Fibroblast of skin of right biceps (primary cell): ENCODE measurements at places on chromosomes 3 and 15.

GRCh38 chr3:147943265-147943945 is 534.2 kb downstream of the ZIC1 start:
- DNase-seq, result peak; percentile 96

GRCh38 chr3:60759439-60759838 is 491.8 kb downstream of the FHIT start:
- no peak for DNase-seq

- DNase-seq, result no peak
These were observed 51.2 kb downstream of the HACD2 start for GRCh38 chr3:123533554-123534159.

DNA sequence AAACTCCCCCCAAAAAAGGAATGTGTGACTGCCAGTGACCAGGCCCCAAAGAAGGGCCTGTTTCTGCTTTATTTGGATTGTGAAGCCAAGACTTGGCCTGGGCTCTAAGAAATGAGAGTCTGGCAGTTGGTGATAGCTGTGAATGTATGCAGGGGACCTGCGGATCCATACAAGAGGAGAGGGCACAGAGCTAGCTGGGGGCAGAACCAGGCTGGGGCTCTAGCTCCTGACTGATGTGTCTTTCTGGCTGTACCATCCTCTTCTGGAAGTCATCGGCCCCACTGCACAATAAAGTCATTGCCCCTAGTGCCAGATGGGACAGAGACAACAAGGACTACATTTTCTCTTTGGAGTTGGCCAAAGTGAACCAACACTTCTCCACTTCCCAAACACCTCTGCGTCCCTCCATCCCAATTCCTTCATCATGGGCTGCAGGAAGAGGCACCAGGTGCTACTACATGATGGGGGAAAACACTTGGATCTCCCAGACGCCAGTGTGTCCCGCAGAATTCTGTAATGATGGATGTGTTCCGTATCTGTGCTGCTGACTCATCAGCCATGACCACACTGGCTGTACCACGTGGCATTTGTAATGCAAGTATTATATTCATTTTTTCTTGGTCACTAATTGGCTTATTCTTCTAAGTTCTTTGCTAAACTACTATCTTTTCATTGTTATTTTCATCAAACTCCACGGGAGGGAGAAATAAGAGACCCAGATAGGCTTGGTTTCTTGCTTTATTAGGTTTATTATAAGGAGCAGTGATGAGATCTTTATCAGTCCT is 1.7 kb upstream of the PLA2G4F start:
- peak; percentile 72 for DNase-seq

GRCh38 chr3:71057526-71057894 is 526.0 kb downstream of the FOXP1 start:
- DNase-seq, result peak; percentile 53

DNA sequence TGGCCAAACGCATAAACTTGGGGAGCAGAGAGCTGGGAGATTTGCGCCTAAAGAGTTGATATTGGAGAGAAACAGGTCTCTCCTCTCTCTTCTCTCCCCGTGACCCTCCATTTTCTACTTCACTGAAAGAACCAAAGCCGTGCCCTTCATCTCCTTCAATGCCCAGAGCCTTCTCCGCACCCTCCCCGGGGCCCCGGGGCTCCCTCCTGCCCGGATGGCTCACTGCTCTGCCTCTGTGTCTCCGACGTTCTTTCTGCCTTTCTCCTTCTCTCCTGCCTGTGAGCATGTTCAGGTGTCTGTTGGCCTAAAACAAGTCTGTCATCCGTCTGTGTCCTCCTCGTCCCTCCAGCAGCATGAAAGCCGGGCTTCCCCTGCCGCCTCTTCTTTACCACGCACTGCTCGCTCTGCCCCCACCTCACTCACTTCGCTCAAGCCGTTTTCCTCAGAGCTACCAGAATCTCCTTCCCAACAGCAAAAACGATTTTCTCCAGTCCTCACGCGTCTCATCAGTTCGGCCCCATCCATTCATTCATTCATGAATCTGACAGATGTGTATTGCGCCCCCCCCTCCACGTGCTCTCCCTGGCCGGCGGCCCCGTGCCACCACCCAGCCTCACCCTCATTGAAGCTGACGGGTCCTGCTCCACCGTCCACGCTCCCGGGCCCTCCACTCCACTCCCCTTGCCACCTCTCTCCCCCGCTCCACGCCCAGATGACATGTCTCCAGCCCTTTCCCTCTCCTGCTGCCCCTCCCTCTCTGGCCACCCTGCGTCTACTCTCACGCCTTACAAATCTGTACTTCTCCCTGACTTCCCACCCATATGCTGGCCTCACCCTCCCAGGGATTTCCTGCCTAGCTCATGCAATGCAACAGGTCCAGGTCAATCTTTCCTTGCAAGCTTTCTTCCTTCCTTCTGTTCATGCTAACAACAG is 10.2 kb downstream of the MUC4 start:
- no peak for DNase-seq

- DNase-seq, result no peak
These were observed 563.8 kb downstream of the PYDC2 start for GRCh38 chr3:192024751-192025150.

GRCh38 chr3:12478326-12478725 is 6.0 kb upstream of the TSEN2 start:
- DNase-seq, result peak; percentile 36
